ENCODE measurements at places on chromosomes 6 and 20.

DNA sequence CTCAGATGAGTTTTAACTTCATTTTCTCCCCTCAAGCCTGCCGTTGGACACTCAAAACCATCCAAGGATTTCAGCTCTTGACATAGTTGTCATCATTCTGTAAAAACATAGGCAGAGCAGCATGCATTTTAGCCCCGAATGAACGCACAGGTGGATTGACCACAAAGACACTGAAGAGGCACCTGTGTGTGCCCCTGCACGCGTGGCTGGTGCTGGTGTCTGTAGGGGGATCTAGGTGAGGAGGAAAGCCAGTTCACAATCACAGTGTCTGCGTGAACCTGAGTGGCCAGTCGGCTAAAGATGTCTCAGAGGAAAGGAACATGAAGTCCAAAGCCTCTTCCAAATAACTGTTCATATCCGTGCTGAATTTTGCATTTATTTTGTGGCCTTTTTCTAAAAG lies 309.2 kb downstream of the QKI start:
- DNase-seq, result no peak

- no peak for DNase-seq
These were observed 166.6 kb downstream of the PDSS2 start for GRCh38 chr6:107292715-107293271.

GRCh38 chr20:25287631-25288290 lies 39.9 kb downstream of the PYGB start:
- peak; percentile 9 for DNase-seq

DNA sequence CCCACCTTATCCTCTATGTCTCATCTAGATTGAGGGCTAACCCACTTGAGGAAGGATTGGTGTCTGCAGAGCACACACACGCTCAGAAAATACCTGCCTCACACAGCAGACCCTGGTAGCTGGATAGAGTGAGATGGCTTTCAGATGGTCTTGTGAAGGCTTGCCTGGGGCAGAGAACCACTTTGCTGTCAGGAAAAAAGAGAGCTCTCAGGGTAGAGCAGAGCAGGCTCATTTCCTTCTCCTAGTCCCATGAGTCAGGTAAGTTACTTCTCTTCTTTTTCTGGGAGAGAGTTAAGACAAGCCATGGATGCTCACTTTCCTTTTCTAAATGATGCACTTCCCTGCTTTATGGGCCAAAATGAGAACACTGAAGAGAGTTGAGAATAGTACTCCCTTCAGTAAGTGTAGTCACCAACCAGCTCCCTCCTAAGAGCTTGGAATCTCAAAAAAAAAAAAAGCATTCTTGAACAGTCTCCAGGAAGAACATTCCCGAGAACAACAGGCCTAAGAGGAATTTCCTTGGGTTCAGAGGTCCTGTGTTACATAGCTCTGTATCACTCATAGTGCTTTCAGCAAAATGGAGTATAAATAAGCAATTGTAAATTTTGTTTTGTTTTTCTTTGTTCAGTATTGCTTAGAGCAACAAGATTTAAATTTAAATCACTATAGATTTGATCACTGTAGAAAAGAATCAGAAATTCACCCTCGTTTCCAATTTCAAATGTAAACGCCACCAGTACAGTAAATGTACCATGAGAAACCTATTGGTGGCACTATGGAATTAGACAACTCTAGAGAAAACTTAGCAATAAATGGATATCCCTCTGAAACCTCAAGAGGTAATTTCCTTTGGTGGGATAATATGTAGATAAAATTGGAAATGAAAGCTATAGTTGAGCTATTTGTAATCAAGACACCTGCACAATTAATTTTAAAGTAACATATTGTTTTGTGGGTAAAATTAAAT lies 530.3 kb downstream of the RFPL4B start:
- no peak for DNase-seq

DNA sequence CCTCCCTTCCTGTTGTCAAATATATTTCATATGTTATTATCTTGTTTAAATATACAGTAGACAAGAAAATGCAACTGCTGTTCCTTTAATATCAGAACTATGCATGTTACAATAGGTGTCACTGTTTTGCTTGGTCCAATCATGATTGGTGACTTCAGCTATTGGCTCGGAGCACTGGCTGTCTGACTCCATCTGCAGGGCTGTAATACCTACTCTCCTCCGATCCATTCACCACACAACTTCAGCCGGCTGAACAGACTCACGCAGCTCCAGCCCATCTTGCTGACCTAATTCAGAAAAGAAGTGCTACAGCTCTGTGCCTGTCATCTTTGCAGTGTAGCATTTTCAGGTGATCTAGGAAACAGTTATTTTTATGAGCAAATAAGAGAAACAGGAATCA lies at the start of gene BTBD3:
Gene BTBD3, plus strand, starts transcription at position 231 of the 400 bp plus-strand sequence. CDS start 383 bp downstream, outside the sequence.
- DNase-seq, result peak; percentile 77

- no peak for DNase-seq
These were observed 3.5 kb upstream of the PLCG1 start for GRCh38 chr20:41133709-41134361.
